ENCODE measurements at places on chromosomes 2 and 18.

DNA sequence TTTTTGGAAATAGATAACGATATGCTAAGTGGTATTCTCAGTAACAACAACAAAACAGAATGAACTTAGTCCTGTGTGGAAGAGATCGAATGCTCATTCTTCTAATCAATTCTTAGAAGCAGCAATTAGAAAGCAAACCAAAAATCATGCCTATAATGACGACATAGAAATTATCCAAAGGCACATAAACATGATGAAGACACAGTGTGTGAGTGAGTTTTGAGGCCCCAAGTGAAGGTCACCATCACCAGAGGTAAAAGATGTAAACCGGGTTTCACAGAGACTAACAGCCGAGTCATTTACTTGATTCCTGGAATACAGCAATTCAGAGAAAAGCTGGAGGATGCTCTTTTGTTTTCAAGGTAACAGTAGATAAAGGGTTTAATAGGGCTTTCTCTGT lies 509.2 kb downstream of the TDRD15 start:
- no peak for DNase-seq

GRCh38 chr2:75574106-75574505 lies 13.4 kb upstream of the EVA1A start:
- no peak for DNase-seq

DNA sequence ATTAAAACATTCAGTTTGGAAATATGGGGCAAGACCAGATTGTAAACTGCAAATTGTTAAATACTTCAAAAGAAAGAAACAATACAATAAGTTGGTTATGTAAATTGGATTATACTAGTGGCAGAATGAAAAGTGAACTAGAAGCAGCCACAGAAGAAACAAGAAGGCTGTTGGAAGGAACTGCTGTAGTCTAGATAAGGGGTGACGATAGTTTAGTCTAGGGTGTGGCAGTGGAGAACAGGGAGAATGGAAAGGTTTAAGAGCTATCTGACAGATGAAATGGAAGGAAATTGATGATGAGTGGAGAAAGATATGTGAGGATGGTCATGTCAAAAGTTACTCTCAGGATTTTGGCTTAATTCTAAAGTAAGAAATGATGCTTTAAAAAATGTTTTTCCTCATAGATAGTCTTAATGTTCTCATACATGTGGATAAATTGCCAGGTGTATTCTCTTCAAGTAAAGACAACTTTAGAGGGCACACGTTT lies 179.7 kb downstream of the GPD2 start:
- no peak for DNase-seq

DNA sequence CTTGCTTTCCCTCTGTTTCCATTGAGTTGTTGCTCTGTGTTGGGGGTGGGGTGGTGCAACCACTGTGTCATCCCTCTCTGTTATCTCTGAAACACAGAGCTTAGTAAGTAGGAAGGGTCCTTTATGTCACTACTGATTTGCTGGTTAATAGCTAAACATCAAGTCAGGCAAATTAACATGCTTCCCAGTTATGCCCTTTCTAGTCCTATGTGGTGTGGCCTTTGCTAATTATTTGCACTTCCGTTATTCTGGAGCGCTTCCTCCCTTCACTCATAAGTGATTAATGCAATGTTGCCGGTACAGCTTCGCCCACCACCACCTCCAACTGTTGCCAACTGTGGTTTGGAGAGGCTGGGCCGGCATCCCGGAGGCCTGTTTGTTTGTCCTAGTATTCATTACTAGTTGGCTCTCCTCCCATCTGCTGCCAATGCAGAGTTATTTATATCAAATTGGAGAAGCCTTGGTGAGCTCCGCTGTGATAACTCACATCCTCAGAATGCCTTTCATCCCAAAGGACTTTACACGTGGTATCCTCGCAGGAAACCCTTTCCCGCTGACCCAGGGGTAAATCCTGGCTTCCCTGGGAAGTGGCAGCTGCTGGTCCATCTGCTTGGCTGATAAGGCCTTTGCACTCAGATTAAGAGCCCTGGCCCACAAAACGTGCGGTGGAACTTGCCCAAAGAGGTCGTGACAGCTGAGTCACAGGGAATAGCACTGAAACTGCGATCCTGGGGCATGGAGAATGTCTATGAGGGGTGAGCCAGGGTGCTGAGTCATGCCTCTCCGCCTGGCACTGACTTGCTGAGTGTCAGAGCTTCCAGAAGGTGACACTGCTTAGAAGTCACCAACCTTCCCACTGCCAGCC lies 72.0 kb upstream of the ZCCHC2 start:
- peak; percentile 81 for DNase-seq

DNA sequence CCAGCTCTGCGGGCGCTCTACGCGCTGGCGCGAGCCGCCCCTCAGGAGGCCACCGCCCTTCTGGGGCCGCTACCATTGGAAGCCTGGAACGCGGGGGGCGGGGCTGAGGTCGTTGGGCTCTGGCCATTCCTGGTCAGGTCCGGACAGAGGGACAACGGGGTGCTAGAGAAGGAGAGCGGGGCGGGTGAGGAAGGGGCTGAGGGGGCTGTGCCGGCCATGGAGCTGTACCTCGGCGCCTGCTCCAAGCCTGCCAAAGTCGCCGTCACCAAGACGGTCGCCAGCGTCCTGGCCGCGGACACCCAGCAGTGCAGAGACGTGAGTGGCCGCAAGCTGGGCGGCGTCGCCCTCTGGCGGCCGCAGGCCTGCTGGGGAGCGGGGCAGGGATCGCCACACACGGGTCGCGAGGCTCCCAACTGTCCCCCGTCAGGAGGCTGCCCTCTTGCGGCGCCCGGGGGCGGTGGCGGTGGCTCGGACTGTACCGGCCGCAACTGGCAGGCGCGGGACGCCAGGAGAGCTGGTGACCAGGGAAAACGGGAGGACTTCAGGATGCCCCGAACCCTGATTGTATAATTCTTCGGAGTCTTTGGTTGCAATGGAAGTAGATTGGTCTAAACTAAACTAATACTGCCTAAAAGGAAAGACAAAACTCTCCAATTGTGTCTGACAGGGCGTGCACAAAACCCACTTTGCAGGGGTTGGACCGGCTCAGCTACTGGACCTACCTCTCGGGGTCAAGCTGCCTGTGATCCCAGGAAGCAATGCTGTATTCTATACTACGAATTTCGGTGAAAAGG lies at the start of gene FSIP2:
Gene FSIP2 (plus strand): TSS at position 126 of the 794 bp plus-strand sequence. CDS start 91 bp downstream, at position 217.
- peak; percentile 69 for DNase-seq

DNA sequence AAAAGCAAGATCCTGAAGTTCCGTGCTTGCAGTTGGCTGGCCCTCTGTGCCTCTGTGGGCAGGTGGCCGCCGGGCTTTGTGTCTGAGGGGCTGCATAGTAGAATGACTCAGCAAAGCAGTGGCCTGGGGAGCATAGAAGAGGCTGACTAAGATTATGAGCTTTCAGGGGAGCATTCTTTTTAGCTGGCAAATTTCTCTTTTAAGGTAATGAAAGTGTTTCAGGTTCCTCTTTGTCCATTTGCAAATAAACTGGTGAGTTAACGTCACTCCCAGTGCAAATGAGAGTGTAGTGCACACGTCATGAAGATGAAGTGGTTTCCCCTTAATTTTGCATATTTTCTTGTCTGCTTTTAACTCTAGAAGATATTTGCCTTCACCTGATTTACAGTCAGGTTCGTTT lies 98.6 kb downstream of the BCL2L11 start:
- peak; percentile 79 for DNase-seq

DNA sequence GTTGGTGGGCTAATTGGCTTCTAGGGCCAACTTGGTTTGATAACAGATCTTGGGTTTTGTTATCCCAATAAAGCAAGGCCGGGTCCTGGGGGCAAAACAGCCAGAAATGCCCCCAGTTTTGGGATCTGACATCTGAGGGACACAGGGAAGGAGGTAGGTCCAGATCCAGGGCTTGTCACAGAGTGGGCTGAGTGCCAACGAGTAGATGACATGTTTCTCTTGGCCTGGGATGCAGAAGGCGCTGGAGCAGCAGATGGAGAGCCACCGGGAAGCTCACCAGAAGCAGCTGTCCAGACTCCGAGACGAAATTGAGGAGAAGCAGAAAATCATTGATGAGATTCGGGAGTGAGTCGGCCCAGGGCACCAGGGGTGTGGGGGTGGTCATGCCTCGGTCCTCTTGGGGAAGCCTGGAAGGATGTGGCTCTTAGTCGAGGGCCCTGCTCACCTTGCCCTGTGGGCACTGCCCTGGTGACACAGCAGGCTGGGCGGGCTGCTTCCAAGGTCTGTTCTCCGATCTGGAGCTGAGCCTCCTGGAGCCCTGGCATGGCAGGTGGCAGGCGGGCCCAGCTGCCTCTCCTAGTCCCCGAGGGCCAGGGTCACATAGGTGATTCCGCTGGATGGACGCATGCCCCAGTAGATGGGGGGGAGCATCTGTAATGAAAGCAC lies 40.2 kb upstream of the LYPD6B start:
- no peak for DNase-seq

DNA sequence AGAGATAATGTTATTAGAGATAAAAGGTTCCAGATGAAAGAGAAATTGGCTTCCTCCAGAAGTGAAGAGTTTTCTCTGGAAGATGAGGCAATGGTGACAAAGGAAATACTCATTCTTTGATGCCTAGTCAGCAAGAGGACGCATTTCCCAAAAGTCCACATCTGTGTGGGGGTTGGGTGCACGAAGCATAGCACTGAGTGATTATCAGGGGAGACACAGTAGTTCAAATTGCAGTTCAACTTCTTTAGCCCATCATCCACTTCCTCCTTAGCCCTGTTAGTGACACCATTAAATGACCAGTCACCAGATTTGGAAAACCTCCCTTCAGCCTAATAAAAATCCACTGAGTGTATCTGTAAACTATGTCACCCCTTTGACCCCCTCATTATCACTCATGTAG lies 80.9 kb upstream of the PHLPP1 start:
- DNase-seq, result no peak

DNA sequence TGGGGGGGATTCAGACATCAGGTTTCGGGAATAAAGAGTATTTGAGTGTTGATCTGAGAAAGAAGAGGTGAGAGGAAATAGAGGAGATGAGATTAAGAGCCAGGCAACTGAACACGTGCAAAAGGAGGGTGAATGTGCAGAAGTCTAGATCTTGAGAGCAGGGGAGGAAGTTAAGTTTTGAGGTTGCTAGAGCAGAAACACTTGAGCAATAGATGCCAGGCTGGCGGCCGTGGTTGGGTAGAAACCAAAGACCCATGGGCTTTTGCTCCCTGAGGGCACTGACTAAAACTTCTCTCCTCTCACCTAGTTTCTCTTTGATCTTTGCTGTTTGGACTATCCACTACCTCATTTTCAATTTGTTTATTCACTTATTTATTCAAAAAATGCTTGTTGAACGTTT lies 116.0 kb downstream of the CDC42EP3 start:
- no peak for DNase-seq

DNA sequence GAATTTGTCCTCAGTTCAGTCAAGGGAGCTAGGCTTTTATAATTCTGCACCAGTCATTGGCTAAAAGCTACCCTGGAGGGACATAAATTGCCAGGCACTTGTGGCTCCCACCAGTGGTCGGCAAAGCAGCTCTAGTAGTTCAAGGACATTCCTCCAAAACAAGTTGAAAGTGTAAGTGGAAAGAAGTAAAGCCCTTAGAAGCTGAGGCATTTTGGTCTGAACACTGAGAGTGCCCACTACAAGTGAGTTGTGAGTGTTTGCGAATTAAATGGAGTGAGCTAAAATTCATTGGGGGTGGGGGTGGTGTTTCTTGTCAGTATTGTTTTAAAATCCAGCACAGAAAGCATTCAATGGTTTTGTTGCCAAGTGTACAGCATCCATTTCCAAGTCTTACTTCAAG lies 879.9 kb upstream of the CDH2 start:
- no peak for DNase-seq

GRCh38 chr2:241344925-241345651 lies 11.0 kb upstream of the FARP2 start:
- DNase-seq, result peak; percentile 50

GRCh38 chr18:77002496-77002895 lies 130.1 kb downstream of the MBP start:
- no peak for DNase-seq

GRCh38 chr2:58081000-58081399 lies 34.4 kb downstream of the VRK2 start:
- peak; percentile 22 for DNase-seq

GRCh38 chr2:176147800-176148496 lies 3.4 kb upstream of the HOXD4 start:
- no peak for DNase-seq

DNA sequence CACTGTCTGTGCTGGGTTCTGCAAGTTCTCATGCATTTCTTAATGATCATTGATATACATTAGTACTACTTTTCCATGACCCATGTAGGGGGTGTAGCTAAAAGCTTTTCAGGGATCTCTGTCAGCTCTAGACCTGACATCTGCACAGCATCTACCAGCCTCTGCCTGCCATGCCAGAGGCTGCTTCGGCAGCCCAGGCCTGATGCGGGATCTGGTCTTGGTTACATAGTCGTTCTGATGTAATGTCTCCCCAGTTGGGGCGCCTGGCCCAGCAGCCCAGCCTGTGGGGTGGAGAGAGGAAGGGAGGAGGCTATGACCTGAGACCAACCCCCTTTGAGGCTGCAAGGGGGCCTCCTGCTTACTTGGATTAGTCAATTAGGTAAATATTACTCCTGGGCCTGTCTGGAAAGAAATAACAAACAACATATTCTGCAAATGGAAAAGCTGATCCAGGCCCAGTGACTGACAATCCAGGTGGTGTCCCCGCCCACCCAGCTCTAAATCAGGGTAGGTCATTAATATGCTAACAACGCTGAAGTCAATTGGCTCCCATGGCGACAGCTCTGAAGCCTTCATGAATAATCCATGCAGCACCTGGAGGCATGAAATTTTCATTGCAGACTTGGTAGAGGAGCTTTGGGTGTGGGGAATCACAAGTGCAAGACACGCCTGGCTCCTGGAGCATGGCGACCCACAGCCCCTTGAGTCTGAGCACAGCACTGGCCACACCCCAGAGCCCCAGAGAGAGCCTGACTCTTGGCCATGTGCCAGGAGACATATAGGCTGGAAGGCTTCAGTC lies 575.3 kb downstream of the CMPK2 start:
- no peak for DNase-seq

- DNase-seq, result no peak
Observed at GRCh38 chr18:66874812-66875474, 271.1 kb upstream of the CDH19 start.

DNA sequence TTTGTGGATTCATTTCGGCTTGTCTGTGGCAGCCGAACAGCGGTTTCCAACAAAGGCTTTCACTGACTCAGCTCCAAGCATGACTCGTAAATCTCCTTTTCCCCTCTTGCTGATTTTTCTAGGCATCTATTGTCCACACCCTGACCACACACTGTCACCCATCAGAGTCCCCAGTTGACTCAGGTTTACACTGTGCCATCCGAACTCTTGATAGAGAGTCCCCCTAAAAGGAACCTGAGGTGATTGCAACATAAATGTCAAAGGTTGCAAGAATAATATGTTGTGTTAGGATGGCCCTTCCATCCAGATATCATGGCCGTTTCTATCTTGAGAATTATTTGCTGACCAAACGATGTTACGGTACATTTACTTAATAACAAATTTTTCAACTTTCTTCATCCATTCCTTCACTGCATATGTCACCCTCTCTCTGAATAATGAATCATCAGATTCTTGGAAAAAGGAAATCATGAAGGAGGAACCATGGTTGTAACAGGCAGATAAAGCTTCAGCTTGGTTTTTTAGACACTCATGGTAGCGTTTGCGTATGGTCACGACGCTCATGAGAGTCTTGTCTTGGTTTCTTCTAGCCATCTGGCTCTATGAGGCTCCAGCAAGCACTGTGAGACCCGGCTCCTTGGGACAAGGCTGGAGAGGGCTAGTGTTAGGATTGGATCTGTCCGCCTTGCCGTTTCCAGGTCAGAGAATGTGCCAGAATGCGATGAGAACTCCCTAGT lies 72.1 kb downstream of the NPAS2 start:
- DNase-seq, result peak; percentile 50

GRCh38 chr2:41791523-41791922 lies 256.3 kb upstream of the PKDCC start:
- DNase-seq, result peak; percentile 46

Measured in fibroblast of lung (primary cell).